D721Med (cell line): ENCODE measurements at places on chromosomes 11 and 22.
A peak's percentile ranks its signal among the peaks of the same experiment; 100 is the strongest.

DNA sequence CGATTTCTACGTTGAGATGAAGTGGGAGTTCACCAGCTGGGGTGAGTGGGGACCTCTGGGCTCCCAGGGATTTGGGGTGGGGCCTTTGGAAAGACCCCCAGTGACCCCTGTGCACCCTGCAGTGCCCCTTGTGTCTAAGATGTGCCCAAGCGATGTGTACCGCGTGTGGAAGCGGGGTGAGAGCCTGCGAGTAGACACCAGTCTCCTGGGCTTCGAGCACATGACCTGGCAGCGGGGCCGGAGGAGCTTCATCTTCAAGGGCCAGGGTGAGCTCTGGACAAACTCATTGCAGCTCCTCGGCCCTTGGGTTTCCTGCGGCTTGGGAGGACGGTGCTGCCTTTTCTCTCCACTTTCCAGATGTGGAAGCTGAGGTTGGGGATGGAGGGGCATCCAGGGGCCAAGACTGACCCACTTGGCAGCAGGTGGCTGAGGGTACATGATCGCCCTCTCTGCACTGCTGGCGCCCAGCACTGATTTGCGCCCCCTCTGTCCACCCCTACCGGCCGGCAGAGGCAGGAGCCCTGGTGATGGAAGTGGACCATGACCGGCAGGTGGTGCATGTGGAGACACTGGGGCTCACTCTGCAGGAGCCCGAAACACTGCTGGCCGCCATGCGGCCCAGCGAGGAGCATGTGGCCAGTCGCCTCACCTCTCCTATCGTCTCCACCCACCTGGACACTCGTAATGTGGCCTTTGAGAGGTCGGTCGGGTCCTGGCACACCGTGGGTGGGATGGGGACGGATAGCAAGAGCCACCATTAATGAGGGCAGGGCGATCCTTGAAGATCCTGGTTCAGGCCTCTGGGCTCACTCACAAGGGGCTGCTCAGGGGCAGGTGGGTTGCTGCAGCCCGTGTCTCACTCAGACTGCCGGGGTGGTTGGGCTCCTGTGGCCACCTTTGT lies 2.6 kb downstream of the ANKRD13D start:
- no peak for DNase-seq

- no peak for DNase-seq
Measured at GRCh38 chr22:19471572-19471971, 7.4 kb downstream of the UFD1 start.

DNA sequence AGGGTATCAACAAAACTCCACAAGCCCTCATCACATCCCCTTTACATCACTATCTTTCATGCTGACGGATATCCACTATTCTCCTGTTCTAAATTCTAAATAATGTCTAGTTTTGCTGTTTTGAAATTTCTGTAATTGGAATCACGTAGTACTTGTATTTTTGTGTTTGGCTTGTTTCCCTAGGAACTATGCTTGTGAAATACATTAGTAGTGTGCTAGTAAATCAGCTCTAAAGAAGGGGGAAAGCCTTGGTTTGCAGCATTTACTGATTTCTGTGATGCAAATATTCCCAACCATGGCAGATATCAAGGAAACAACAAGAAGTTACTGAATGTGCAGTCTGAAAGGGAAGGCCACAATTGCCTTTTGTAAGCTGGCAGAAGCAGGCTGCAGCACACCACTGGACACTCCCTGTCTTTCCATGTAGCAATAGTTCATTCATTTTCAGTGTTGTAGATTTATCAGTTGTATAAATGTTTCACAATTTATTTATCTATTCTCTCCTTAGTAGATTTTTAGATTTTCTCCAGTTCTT lies 4.7 kb upstream of the FOLH1 start:
- no peak for DNase-seq

- peak; percentile 46 for DNase-seq
Measured at GRCh38 chr11:110173811-110174644, 80.8 kb downstream of the ZC3H12C start.

- no peak for DNase-seq
Measured at GRCh38 chr11:112665291-112665690, 295.9 kb upstream of the NCAM1 start.

GRCh38 chr11:91773090-91773489 lies 451.5 kb upstream of the FAT3 start:
- no peak for DNase-seq

GRCh38 chr22:38911434-38911833 lies 39.4 kb upstream of the CBX6 start:
- no peak for DNase-seq

- DNase-seq, result no peak
Measured at GRCh38 chr22:49633010-49633324, 194.7 kb downstream of the BRD1 start.

GRCh38 chr22:41862530-41863266 lies 29.8 kb downstream of the SREBF2 start:
- no peak for DNase-seq

GRCh38 chr22:47174096-47174495 lies 411.6 kb downstream of the TBC1D22A start:
- DNase-seq, result no peak

DNA sequence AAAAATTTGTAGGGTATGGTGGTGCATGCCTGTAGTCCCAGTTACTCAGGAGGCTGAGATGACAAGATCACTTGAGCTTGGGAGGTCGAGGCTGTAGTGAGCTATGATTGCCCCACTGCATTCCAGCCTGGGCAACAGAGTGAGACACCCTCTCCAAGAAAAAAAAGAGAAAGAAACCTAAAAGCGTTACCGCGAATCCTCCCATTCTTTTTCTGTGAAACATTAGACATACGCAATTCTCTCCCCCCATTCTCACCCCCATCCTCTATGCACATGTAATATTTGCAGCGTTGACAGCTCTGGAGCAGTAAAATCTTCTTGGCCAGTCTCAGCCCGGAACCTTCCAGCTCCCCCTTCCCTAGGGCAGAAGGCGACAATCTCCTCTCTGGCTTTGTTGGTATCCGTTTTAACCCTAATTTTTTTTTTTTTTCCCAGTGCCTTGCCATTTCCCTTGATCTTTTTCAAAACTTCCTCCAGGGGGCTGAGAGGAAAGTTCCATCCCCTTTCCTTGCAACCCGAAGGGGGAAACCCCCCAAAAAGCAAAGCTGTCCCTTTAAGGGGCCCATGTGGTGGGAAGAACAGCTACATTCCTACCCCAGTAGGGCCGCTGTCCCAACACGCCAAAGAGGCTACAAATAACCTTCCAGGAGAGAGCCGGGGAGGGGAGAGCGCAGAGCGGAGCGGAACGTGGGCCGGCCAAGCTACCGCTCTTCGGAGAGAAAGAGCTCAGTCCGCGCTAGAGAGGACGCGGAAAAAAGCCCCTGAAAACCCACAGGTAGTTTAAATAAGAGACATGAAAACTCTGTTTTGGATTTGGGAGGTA lies 1.9 kb downstream of the LRP4 start:
- DNase-seq, result no peak

- no peak for DNase-seq
Measured at GRCh38 chr22:30327864-30328345, 1.2 kb upstream of the TBC1D10A start.

DNA sequence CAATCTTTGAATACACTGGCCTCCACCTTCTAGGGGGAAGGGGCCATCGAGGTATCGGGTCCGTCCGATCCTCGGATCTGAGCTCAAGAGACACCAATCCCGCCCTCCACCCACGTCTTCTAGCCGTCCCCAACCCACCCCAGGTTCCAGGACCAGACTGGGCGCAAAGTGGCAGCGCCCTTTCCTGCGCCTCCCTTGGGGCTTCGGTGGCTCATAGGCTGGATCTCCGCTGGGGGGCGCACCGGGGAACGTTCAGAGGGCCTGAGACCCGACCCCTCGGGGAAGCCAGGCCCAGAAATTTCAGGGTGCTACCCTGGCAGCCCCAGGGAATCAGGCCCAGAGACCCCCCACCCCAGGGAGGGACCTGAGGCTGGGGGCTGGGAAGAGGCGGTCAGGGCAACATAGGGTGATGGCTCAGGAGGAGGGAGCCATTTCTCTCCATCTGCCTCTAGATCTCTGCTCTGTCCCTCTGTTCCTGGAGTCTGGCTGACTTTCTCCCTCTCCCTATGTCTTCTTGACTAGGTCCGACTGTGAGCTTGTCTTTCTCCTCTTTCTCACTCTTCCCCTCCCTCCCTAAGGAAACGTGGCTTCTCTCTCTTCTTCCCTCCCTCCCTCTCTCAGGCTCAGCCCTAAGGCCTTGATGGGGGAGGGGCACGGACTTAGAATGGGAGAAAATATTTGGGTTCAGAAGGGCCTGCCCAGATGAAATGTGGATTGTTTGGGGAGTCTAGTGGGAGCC lies 1.1 kb downstream of the CREB3L1 start:
- DNase-seq, result peak; percentile 68

DNA sequence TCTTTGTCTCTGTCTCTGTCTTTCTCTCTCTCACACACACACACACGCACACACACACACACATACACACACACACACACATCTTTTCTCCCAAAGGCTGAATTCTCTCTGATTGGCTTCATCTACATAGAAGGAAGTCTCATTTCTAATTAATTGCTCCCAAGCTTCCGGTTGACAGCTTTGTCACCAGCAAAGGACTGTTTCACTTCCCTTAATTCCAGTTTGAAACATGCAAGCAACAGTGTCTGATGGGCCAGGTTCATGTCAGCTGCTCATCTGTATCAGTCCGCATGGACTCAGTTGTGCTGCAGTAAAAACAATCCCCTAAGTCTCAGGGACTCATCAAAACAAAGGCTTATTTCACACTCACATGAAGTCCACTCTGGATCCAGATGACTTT lies 16.2 kb upstream of the PVALB start:
- DNase-seq, result no peak

DNA sequence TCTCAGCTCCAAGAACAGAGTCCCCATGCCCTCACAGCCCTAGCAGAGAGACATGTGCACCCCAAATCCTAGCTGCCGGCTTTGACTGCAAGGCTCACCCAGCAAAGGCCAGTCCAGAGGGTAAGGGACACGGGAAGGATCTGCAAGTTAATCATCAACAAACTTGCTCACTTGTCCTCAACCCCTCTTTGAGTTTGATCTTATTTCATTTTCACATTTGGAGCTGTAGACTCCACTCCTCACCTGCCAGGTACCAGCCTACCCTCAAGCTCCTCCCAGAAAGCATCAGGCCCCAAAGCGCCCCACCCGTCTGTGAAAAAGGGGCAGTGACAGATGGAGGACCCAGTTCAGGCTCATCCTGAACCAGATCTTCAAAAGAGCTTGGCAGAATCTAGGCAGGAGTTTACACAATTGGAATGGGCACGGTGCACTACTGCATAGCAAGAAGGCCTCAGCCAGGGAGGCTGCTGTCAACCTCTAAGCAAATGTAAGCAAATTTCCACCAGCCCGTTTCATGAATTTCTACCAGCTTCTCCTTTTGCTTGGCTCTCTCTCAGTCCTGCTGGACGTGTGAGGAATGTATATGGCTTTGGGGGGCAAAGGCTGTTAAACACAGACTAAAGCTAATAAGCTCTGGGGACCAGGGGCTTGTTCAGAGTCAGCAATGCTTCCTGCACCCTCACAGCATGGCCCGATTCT lies 5.5 kb downstream of the EHD1 start:
- DNase-seq, result no peak

DNA sequence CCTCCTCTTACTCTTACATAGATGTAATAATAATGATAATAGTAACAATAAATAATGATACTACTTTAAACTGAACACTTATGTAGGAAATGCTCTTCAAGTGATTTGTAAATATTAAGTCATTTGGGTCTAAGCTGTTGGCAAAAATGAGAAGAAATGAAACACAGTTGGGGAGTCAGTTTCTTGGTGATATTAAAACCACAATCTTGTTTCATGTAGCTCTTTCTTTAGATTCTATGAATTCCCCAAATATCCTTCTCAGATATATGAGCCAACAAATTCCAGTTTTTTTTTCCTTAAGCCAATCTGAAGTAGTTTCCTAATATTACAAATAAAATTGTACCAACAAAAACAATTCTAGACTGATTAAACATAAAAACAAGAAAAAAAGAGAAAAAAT lies 1115.6 kb upstream of the CNTN5 start:
- DNase-seq, result no peak

DNA sequence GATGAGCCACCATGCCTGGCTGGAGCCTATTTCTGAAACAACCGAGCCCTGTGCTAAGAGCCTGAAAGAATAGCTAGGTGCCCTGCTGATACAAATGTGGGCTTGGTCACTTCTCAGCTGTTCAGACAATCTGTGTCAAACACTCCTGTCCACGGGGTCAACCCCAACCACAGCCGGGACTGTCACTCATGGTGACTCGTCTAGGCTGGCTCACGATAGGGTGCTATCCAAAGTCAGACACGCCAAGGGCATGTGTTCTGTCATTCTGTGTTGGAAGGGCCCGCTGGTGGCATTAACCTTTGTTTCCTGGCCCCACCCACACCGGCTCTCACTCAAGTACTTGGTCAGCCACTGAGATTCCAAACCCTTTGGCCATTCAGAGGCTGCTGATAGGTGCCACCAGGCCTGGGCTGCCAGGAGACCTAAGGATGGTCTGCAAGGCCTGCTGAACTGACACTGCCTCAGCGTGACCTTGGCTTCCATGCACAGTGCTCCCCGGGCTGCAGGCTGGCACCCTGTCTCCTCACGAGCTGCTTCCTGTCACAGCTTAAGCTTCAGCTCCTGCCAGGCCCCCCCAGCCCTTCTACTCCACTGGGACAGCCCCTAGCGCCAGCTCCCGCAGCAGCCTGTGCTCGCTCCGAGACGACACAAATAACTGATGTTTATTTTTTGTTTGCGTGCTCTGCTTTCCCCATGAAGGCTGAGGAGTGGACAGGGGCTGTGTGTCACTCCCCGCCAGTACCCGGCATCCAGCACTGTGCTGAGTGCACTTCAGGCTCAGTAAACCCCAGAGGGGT lies 14.2 kb upstream of the CDC42BPG start:
- DNase-seq, result no peak

DNA sequence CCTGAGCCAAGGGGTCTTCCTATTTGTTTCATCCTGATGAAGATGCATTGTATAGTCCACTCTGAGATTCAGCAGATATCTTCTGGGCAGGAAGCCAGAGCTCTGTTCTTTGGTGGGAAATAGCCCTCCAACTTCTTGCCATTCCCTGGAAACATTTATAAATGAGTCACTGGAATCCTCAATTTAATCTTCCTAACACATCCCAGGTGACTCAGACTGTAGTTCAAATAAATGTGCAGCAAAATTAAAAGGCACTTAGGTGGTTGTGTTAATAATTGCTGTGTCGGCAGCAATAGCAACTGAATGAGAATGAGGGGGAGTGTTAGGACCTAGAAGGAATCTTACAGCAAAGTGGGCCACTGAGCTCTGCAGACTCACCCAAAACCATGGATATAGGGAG lies 108.6 kb downstream of the INSC start:
- DNase-seq, result no peak

DNA sequence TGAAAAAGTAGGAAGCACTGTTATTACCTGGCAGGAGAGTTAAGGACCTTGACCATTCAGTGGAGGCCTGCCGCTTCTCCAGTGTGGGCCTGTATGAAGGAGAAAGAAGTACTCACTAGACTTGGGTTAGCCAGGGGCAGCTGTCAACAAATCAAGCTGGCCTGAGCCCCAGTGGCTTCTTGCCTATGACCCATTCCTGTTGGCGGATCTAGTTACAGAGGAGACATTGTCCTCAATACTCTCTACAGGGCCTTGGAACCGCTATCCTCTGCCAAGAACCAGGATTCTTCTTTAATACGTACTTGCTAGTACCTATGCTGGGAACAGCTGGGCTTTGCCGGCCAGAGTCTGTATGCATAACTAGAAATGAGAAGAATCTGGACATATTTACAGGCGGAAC lies 68.1 kb downstream of the ALX4 start:
- DNase-seq, result no peak

- no peak for DNase-seq
Measured at GRCh38 chr11:120183701-120184141, 27.1 kb upstream of the OAF start.

GRCh38 chr22:37897807-37898206 lies 8.3 kb upstream of the MICALL1 start:
- DNase-seq, result no peak

GRCh38 chr11:9362393-9362863 lies 22.0 kb upstream of the IPO7 start:
- no peak for DNase-seq

- DNase-seq, result peak; percentile 80
Measured at GRCh38 chr11:117316197-117316961, at the start of gene BACE1. BACE1 (minus strand) TSS chr11:117316256; CDS start chr11:117315795, 461 bp downstream.
